Stimulated activated CD4-positive, alpha-beta T cell treated with anti-CD3 and anti-CD28 coated beads, Interleukin-15, amount 100 ng/mL, for 24 hours (primary cell): ENCODE measurements at places on chromosomes 3 and 15.

- no peak for DNase-seq
Measured at GRCh38 chr15:72570059-72570458, 84.4 kb upstream of the GOLGA6B start.

- DNase-seq = no peak
Measured at GRCh38 chr3:158717576-158717975, 14.7 kb downstream of the RARRES1 start.

DNA sequence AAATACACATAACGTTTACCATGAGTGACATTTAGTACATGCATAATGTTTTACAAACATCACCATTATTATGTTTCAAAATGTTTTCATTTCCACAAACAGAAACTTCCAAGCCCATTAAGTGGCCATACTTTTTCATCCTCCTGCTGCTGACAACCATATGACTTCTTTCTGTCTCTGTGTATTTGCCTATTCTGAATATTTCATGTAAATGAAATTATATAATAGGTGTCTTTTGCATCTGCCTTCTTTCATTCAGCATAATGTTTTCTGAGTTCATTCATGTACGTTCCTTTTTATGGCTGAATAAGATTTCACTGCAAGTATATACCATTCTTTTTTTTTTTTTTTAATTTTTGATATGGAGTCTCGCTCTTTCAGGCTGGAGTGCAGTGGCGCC lies 209.0 kb downstream of the DOCK3 start:
- no peak for DNase-seq

- DNase-seq = no peak
Measured at GRCh38 chr3:69065318-69065964, 13.3 kb upstream of the TMF1 start.

DNA sequence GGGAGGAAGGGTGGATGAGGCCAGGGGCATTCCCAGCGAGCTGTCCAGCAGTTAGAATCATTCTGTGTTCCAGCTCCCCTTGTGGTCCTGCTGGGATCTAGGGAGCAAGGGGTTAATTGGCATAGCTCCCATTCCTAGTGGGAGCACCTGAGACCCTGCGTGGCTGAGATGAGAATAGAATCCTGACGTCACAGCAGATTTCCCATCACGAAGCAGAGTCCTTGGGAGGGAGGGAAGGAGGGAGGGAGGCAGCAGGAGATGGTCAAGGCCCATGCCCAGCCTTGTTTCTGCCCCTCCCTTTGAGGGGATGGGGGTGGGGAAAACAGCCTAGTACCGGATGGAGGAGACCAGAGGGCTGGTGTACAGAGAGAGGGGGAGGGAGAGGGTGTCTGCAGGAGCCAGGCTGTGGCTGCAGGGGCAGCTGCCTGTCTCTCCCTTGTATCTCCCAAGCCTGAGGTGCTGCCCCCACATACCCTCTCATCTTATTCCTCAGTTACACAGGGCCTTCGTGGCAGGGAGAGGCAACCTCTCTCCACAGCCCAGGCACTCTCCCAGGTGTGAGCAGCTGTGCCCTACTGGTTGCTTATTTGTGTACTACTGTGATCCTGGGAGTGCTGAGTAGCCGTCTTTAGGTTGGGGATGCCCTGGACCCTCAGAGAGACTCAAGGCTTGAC lies 5.4 kb downstream of the TYRO3 start:
- no peak for DNase-seq

GRCh38 chr3:43879166-43879565 lies 188.4 kb downstream of the ABHD5 start:
- peak; percentile 14 for DNase-seq

DNA sequence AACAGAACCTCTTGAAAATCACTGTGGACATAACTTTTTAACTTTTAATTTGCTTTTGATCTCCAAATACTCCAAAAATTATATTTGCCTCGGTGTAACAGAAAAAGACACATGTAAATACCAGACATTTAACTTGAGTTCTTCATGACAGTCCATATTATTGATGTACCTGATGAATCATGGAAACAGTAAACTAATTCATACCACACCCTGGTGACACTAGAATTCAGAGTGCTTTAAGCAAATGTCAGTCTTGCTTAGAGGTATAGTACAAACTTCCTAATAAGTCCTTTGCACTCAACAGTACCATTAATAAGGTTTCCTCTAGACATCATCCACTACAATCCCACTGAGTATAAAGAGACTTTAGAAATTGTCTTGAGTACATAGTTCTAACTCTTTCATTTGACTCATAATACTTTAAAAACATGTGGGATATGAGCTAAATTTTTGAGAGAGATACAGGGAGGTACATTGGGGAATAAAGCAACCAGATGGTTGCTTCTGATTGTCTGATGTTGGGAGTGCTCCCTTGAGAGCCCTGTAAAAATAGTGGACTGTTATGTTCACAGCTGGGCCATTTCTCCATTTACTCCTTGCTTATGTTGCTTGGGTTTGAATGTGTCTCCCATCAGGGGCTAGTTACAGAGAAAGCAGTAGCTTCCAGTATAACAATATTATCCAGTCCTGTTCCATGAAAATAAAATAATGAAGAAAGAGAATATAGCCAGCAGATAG lies 175.7 kb downstream of the ALCAM start:
- DNase-seq = no peak

- DNase-seq = peak; percentile 16
Measured at GRCh38 chr15:94174399-94174802, 57.0 kb upstream of the MCTP2 start.
